ENCODE measurements at places on chromosomes 5 and 9.

DNA sequence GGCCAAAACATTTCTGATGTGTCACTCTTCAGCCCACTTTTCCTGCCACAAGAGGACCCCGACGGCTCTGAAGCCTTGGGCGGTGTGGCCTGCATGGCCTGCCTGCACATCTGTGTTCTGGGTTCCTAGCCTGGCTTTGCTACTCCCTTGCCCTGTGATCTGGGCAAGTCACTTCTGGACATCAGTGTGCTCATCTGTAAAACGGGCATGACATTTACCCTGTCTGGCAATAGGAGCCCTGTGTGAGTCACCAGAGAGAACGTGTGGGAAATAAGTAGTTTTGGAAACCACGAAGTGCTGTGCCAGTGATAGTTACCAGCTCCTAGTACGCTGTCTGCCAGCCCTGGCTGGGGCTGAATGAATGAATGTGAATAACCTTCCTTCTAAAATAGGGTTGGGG lies 90.8 kb downstream of the MACROH2A1 start:
- DNase-seq = no peak

GRCh38 chr9:92438900-92439526 lies 14.7 kb upstream of the OMD start:
- no peak for DNase-seq

DNA sequence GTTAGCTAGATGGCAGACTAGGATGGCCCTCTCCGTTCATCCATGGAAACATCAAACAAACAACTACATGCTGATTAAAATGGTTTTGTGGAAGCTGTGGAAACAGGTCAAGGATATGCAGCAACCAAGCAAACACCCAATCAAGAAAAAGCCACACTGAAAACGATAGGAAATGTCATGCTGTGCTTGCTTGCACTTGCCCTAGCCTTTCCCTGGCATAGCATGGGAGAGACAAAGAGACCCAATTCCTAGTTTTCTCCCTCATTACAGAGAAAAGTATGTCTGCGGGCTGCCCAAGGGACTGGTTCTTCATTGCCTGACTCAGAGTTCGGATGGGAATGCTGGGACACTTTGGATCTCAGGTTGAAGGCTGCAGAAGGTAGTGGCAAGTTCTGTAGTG lies 98.7 kb downstream of the FANCC start:
- DNase-seq = no peak

GRCh38 chr9:121648799-121649198 lies 2.6 kb upstream of the DAB2IP start:
- no peak for DNase-seq

DNA sequence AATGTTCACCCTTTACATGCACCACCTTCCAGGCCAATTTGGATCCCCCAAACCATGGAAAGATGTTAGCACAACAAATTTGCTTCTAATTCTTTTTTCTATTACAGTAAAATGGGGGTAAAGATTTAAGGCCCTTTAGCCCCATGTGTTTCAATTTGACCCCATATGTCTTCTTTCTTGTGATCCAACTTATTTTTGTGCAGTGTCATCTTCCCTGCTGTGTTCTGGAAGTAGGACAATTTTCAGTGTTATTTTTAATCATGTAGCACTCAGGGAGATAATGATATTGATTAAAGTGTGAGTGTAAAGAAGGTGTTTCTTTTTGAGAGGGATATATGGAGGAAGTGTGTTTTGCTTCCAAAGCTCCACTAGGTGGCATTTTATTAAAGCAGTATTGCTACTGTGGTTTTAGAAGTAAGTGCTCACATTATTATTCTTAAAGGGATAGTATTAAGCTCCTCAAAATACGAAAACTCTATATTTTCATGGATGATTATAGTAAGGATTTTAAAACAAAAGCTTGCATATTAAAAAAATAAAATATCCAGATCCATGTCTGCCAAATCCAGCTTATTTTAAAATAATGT lies 118.7 kb upstream of the ATP10B start:
- DNase-seq = no peak

DNA sequence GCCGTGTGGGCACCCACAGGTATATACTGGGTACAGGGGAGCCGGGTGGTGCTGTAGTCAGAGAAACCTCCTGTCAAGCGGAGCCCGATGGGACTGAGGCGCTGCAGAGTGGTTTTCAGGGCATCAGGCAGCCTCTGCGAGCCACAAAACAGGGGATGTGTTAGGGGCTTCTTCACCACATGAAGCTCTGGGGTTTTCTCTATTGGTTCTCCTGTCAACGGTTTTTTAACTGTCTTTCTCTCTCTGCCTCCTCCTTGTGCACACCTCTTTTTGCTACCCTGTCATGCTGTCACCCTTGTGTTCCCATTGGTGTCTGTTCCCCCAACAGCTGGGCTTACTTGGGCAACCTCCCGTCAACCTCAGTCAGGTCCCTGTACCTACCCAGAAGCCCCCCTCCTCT lies 19.9 kb downstream of the RALGPS1 start:
- DNase-seq = no peak

DNA sequence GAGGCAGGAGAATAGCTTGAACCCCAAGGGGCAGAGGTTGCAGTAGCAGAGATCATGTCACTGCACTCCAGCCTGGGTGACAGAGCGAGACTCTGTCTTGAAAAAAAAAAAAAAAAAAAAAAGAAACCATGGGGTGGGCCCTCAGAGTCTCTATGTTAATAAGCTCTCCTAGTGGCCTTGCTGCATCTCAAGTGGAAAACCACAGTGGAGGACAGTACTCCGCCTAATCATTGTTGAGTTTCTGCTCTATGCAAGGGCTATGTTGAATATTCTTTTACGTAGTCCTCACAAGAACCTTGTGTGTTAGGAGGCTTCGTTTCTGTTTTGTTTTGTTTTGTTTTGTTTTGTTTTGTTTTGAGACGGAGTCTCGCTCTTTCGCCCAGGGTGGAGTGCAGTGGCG lies 48.9 kb downstream of the TJP2 start:
- DNase-seq = no peak

GRCh38 chr9:133421615-133422542 lies at the start of gene ADAMTS13:
Gene ADAMTS13 (plus strand): TSS chr9:133422367. CDS start chr9:133422444, 77 bp downstream.
- DNase-seq = no peak

DNA sequence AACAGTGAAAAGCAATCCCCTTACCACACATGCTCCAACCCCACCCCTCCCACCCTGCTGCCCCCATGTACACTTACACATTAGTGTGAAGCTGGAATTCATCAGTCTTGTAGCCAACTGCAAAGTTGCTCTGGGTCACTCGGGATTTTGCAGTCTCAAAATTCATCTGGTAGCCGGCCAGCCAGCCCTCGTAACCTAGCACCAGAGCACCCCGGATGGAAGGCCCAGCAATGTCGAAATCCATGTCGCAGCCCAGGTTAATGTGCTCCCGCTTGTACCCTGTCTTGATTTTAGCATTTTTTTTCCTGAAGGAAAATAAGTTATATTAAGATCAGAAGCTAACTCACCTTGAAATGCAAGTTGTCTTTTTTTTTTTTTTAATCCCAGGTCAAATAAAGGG lies 12.2 kb upstream of the C5orf15 start:
- DNase-seq = no peak

DNA sequence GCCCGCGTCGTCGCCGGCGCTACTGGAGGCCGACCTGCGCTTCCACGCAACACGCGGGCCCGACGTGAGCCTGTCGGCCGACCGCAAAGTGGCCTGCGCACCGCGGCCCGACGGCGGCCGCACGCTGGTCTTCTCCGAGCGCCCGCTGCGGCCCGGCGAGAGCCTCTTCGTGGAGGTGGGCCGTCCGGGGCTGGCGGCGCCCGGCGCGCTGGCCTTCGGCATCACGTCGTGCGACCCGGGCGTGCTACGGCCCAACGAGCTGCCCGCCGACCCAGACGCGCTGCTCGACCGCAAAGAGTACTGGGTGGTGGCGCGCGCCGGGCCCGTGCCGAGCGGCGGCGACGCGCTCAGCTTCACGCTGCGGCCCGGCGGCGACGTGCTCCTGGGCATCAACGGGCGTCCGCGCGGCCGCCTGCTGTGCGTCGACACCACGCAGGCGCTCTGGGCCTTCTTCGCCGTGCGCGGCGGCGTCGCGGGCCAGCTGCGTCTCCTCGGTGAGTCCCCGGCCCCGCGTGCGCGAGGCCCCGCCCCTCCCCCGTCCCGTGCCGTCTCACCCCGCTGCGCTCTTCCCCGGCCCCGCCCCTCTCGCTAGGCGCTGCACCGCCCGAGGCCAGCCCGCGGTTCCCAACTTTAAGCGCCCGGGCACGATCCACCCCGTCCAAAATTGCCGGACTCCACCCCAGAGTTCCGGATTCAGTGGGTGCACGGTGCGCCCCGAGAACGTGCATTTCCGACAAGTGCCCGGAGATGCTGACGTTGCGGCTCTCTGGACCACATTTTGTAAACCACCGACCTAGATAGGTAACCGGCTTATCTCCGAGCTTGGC lies 42.8 kb downstream of the NEURL1B start:
- no peak for DNase-seq

DNA sequence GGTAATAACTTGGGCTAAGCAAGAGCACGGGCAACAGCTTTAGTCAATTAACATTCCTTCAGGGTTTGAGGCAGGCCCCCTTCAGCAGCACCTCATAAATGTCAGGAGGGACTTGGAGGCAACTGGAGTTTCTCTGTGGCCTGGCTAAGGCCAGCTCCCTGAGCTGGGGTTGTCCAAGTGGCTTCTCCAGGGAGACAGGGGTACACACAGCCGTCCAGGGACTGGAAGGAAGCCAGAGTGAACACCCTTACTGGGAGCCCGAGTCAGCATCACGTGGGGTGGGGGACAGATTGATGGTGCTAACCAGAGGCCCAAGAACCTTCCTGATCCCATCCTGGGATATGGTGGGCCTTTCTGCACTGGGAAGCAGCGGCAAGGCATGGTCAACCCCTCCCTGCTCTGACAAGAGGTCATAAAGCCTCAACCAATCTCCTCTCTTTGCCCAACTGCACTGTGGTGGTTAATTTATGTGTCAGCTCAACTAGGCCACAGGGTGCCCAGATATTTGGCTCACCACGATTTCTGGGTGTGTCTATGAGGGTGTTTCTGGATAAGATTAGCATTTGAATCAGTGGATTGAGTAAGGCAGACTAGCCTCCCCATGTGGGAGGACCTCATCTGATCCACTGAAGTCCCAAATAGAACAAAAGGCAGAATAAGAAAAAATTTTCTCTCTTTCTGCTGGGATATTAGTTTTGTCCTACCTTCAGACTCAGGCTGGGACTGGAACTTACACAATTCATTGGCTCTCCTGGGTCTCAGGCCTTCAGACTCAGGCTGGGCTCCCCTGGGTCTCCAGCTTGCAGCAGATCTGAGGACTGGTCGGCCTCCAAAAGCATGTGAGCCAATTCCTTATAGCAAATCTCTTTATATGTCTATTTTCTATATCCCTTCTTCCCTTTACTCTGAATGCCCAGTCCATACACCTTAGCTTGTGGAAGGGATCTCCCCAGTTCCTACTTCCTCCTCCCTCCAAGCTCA lies 127.2 kb upstream of the LARP1 start:
- DNase-seq = no peak

DNA sequence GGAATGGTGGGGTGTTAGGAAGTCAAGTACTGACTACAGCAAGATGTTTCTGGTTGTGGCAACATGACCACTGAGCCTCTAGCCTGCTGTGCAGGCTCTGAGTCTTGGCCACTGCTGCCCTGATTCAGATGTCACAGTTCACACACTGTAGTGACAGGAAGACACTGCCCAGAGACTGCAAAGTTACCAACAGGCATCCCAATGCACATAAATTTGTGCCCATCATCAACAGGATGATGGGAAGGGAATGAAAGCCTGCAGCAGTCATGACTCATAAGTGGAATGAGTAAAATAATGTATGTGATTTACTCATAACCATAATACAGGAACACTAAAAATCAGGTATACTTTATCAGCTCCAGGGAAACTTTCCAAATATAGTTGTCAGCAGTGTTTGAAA lies 251.6 kb upstream of the HAPLN1 start:
- no peak for DNase-seq

DNA sequence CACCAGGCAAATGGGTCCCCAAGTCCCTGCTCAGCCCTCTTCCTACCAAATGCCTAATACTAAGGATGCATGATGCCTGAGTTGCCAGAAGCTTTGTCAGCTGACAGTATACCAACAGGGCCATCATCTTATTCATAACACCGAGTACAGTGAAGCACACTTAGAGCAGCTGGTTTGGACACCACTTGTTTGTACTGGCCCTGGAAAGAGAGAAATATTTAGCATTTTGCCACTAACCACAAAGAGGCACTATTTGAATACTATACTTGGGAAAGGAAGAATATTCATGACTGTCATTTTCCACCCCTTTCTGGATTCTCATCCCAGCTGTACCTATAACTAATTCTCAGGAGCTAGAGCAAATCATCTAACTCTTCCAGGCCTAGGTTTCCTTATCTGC lies 364.4 kb upstream of the KIF2A start:
- DNase-seq = no peak

- no peak for DNase-seq
Observed at GRCh38 chr9:79939819-79940218, 368.1 kb downstream of the TLE4 start.

DNA sequence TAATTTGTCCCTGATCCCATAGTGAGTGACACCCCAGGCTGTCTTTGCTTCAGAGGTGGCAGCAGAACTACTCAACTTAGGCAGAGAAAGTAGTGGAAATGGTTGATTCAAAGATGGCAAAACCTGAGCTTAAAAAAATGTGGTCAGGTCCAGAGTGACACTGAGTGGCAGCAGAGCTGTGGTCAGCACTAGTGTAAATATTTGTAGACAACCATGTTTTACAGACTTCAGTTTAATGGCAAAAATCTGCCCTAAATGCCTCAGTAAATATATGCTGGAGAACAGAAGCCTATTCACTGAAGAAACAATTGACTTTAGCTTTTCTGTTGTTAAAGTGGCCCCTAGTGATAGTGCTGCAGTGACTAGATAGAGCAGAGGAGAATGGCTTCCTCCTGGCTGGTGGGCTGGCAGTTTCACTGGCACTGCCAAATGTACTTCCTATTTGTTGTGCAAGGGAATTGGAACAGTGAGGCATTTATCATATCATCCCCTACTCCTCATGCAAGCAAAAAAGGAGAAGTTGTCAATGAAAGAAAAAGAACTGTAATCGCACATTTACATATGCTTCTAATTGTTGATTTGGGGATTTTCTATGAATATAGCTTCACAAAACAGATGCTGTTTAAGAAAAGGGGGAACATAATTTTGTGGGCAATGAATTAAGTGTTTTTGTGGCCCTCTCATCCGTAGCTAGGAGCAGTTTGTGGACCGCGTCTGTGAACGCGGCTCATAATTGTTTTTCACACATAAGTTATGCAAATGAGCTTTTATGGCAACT lies 12.0 kb downstream of the PBX3 start:
- no peak for DNase-seq
